ENCODE measurements at places on chromosomes 6 and 20. TPM values are rescaled to one million over a fixed set of nuclear protein-coding genes. Genes with fewer than 3 reads are reported as not detected.

The ZNF512B gene
- total RNA-seq = 18.3 TPM

The HSPA12B gene
- 25.5 TPM for total RNA-seq

The RFX6 gene
- not detected for total RNA-seq

The HNF4A gene
- total RNA-seq = 28.7 TPM

The RIPOR2 gene
- 18.2 TPM for total RNA-seq

The IL20RA gene
- total RNA-seq = 2.4 TPM

The PRDM1 gene
- 3.7 TPM for total RNA-seq
